ENCODE measurements at places on chromosomes 13 and 19.

DNA sequence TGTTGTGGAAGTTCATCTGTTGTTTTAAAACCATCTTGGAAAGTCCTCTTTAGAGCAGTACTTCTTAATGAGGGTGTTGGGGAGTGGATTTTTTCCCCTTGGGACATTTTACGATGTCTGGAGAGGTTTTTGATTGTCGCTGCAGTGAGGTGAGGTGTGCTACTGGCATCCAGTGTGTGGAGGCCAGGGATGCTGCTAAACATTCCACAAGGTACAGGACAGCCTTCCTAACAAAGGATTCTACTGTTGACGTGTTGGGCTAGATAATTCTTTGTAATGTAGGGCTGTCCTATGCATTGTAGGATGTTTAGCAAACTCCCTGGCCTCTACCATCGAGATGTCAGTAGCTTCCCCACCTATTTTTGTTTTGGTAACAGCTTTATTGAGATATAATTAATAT, 33.3 kb downstream of the NAA16 start:
- no peak for DNase-seq

DNA sequence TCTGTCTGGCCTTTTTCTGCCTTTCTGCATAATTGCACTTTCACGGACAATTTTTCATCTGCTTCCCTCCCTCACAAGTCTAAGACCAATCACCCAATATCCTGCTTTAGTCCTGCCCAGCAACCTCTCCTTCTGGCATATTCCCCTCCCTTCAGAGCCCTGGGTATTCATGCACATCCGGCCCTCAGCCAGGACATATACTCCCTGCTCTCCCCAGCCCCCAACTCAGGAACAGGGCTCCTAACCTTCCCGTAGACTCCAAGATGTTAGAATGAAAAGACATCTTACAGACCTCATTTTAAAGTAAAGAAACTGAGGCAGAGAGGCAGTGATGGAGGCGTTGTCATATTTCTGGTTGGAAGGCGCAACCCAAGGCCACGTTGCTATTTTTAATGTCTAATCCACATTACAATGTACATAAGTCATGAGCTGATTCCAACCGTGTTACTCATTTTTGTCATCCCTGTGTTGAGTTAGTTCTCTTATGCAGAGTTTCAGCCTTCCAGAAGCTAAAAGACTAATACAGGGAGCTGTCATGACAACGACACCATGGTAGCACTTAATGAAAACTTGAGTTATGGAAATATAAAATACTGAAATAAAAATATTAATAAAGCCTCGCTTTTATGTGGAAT, 209.2 kb downstream of the TSHZ3 start:
- peak; percentile 65 for DNase-seq

GRCh38 chr19:45180936-45181335, 2.4 kb downstream of the BLOC1S3 start:
- DNase-seq = no peak

DNA sequence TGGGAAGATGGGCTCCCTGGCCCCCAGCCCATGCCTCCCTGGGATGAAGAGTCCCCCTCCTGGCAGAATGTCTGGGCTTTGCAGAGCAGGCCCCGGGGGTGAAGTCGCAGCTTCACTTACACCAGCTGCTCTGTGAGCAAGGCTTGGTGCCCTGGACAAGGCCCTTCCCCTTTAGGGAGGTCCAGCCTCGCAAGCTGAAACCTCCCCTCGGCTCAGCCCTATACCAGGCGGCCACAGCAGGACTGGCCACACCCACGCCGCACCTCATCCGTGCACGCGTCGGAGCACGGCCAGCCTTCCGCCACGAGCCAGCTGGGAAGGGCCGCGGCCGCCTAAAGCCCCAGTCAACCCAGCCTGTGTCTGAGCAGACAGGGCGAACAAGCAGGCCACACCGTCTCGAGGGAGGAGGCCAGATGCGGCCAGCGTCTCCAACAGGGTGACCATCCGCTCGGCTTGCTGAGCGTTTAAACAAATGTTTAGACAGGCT, 83.2 kb upstream of the MCF2L start:
- DNase-seq = no peak

- DNase-seq = no peak
Measured at GRCh38 chr19:54339646-54340358, 840 bp upstream of the LILRA4 start.

GRCh38 chr13:39461685-39462266, 141.2 kb downstream of the LHFPL6 start:
- DNase-seq = peak; percentile 16

- no peak for DNase-seq
Measured at GRCh38 chr13:49165798-49166752, 54.1 kb upstream of the MLNR start.

DNA sequence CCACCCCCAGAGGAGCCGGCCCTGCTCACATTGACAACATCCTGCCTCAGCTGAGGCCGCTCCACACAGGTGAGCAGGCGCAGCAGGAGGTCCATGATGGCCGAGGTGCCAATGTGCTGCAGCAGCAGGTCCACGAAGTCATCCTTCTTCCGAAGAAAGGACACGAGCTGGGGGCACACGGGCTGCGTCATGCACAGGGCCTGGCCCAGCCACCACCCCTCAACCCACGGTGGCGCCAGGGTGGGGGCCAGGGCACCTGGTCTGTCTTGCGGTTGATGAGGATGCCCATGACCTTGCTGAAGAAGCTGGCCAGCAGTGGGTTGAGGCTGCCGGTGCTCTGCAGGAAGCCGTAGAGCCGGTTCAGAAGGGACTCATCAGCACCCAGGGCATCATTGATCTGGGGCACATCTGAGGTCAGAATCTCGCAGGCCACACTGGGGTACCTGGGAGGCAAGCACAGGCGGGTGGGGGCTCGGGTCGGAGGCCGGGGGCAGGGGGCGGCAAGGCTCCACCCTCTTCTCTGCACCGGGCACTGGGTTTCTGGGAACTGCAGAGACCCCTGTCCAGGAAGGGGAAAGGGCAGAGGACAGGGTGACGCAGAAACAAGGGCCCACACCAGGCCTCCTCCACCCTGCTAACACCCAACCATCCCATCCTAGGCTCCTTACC, 13.4 kb downstream of the PPP6R1 start:
- DNase-seq = no peak

All from AG04449 (cell line).